ENCODE measurements at places on chromosomes 7 and 10. TPM values are rescaled to one million over a fixed set of nuclear protein-coding genes. Genes with fewer than 3 reads are reported as not detected.

The MUC3A gene
- total RNA-seq: not detected

The SLC13A1 gene
- total RNA-seq: not detected

The RNLS gene
- total RNA-seq: 3.2 TPM

The KLF14 gene
- 0.15 TPM for total RNA-seq

The WNT8B gene
- not detected for total RNA-seq
